ENCODE measurements at places on chromosomes 7 and 10.

- no peak for DNase-seq
Observed at GRCh38 chr10:22344249-22344648, 1.0 kb upstream of the SPAG6 start.

GRCh38 chr7:9488555-9488954, 1055.1 kb downstream of the NXPH1 start:
- no peak for DNase-seq

DNA sequence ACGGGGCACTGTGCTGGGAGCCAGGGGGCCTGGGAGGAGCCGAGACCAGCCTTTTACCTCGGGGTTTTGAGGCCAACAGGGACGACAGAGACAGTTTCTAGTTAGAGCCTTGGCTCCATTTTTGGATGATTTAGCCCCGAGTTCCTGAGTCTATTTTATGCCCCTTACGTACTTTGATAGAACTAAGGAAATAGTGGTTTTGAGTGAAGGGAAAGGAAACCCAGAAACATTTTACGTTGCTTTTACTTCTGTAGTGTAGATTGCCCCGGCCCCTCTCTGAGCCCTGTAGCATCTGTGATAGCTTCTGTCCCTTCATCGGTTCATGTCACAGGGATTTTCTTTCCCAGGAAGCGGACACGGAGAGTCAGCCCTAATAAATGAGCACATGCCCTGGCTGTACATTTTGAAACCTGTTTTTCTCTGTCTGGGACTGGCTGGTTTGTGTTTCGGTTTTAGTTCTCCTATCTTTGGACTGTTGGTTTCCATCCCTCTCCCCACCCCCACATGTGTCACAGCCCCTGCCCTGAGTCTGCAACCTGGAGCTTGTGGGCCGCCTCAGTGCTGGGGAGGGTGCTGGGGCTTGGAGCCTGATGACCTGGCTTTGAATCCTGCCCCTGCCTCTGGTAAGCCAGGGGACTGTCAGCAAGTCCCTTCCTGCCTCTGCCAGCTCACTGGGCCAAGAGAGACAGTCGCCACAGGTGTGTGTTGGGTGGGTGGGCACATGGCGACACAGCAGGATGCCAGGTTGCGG, 6.9 kb upstream of the ORAI2 start:
- peak; percentile 78 for DNase-seq

DNA sequence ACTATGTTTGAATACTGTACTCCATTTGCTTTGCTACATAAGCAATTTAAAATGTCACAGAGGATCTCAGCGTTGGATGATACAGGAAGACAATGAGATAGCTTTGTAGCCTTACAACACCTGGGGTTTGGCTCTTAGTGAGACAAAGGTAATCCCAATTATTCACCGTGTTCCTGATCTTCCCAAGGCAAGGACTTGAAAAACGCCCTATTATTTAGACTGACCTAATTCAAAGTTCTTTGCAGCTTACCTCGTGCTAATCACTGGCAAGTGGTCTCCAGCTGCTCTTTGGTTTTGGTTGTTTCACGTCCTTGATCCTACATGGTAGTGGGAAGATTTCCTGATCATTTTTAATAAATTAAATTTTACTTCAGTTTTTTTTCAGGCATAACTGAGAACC, 23.0 kb upstream of the C7orf33 start:
- DNase-seq, result no peak

DNA sequence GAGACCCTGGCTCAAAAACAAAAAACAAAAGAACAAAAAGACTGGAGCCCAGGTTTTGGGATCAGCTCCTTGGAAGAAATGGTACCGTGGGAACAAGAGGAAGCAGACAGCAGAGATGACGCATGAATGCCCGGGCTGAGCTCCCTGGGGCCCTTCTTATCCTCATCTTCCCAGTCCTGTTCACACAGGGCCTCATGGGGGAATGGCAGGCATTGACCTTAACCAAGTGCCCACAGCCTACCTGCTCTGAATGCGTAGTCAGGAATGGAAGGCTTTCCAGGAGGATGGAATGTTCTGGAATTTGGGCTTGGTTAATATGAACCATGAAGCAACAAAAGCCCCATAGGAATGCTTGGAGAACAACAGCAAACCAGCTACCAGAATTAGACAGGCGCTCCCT, 154.7 kb downstream of the PRPF18 start:
- no peak for DNase-seq

DNA sequence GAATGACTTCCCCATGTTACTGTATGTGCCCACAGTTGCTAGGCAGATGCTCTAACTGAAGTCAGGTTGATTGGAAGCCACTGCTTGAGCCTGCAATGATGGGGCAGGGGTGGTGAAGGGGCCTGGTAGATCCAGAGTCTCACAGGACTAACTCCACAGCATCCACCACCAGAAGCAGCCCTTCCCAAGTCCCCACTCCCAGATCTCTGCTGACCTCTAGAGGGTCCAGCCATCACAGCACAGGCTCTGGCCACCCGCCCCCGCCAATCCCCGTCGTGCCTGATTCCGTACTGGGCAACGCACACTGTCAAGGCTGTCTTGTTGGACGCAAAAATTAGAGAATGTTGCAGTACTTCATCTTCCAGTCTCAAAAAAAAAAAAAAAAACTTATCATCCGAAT, 136.8 kb upstream of the PDE1C start:
- no peak for DNase-seq
